D721Med (cell line): ENCODE measurements at places on chromosomes 12 and 14.

- DNase-seq: no peak
These were observed 37.3 kb downstream of the ACTN1 start for GRCh38 chr14:68941820-68942219.

DNA sequence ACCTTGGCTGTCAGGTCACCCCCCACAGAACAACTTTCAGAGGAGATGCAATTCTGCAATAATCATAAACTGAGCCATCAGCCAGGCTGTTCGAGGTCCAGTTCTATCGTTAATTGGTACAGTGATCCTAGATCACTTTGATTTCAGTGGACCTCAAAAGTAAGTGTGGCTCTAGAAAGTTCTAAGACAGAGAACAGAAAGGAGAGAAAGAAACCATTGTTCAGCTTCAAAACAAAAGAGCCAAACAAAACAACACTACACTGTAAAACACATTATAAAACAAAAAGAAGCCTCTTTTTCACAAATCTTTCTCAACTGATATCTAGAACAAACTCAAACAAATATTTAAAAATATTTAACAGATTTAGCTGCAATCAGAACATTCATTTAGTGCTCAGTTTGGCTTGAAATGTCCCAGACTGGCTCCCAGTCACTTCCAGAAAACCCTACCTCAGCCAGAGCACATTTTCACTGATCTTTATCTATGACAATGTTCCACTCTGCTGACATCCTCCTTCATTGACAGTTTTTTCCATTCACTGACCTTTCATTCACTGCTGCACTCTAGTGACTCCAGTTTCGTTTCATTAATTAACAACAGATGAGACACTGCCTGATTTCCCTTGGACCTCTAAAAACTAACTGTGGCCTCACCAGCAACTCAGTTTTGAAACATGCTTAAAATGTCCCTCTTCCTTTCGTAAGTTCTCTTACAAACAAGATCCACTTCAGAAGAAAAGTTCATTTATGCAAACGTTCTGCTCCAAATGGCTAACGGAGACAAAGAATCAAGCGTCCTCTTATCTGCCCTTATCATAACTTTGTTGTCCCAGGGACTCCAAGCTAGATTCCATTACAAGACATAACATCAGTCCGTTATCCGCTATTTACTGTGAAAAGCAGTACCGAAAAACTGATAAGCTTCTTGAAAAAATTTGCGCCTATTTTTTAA, 56.8 kb downstream of the DUSP16 start:
- DNase-seq: no peak

DNA sequence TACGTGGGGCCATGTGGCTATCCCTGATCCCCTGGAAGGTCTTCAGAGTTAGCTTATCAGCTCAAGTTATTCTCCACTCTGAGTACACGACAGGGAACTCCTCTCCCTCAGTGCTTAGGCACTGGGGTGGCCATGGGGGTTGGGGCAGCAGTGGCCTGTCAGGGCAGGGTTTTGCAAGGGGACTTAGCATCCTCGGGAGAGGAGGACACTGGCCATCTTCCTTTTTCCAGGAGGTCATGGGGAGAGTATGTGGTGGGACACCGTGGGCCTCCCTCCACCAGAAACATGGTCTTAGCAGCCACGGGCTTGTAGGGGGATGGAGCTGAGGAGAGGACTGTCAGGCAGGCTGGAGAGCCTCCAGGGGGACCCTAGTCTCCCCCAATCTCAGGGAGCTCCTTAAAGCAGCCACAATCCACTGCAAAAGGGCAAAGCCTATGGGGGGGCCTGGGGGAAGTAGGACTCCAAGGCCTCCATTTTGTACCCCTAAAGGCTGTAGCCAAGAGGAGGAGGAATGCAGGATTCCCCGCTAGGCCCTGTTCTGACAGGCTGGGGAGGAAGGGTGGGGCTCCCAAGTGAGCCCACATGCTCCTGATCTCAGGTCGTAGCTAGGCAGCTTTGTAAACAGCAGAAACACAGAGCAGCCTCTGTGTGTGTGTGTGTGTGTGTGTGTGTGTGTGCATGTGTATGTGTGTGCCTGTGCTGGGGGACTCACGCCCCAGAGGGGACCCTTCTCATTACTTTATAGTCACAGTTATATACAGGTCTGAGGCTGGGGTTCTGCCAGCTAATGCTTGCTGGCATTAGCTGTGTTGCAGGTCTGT, 36.6 kb downstream of the KRT80 start:
- no peak for DNase-seq

DNA sequence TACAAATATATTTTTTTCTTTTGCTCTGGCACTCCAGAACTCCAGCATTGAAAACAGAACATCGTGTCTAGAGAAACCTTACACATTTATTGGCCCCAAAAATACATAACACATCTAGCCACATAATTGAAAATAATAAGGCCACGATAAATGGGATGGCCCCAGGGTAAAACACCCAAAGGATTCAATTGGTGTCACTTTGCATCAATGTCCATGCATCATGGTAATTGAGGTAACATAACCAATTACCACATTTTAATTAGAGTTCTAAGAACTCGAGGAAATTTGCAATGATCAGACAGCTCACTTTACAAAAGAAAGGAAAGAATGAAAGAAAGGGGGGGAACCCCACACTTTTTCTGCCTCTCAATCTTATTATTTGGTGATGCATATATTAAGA, 151.8 kb upstream of the NPAS3 start:
- no peak for DNase-seq

GRCh38 chr12:13376610-13377373, 180.3 kb downstream of the EMP1 start:
- DNase-seq: no peak

- DNase-seq: no peak
These were observed 44.0 kb upstream of the EIF5 start for GRCh38 chr14:103290056-103290455.

DNA sequence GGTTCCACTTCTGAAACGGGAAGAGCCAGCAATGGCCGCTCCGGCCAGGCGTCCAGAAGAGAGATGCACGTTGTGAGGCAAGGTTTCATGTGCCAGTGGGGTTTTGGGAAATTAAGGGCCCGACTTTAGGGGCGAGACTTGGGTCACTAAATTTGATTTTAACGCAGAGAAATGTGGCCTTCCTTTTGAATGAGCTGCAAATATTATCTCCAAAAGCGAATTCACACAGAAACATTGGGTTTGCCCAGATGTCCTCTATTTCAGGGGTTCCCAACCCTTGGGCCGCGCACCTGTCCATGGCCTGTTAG, 2.3 kb upstream of the RNASE4 start:
- DNase-seq: no peak

- DNase-seq: no peak
These were observed 94.0 kb upstream of the RMST start for GRCh38 chr12:97368462-97369163.

GRCh38 chr14:21711360-21711961, 37.8 kb upstream of the OR4E1 start:
- DNase-seq: no peak

GRCh38 chr14:30002859-30003258, 75.2 kb upstream of the PRKD1 start:
- DNase-seq: no peak

DNA sequence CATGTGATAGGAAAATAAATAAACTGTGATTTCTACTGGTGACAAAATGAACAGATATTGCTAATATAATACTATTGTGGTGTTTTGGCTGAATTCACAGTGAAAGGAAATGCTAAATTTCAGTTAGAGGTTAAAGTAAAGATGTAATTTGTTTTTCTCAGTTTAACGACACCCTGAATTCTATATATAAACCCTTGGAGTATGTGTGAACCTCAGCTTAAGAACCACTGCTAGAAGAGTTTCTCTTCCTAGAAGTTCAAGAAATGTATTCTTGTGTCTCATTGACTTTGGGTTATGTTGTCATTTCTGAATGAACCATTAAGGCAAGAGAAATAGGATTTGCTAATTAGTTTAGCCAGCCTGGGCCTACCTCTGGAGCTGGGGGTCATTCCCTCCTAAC, 8.2 kb downstream of the FBXO34 start:
- no peak for DNase-seq
